Amygdala (tissue), 56 donors: ENCODE measurements at places on chromosomes 13 and 19.
A peak's percentile ranks its signal among the peaks of the same experiment; 100 is the strongest.

DNA sequence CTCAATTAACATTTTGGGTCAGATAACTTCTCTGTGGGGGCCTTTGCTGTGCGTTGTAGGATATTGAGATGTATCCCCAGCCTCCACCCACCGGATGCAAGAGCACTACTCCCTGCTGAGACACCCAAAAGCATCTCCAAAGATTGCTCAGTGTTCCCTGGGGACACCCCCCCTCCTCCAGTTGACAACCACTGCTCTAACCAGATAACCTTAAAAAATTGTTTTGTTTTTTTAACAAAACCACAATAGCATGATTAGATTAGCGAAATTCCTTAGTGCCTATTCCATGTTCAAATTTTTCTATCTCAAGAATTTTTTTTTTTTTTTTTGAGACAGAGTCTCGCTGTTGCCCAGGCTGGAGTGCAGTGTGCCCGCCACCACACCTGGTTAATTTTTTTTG lies 2.6 kb upstream of the EPN1 start:
- DNase-seq = no peak

GRCh38 chr19:43605875-43606568 lies 5.9 kb upstream of the SRRM5 start:
- peak; percentile 51 for DNase-seq

DNA sequence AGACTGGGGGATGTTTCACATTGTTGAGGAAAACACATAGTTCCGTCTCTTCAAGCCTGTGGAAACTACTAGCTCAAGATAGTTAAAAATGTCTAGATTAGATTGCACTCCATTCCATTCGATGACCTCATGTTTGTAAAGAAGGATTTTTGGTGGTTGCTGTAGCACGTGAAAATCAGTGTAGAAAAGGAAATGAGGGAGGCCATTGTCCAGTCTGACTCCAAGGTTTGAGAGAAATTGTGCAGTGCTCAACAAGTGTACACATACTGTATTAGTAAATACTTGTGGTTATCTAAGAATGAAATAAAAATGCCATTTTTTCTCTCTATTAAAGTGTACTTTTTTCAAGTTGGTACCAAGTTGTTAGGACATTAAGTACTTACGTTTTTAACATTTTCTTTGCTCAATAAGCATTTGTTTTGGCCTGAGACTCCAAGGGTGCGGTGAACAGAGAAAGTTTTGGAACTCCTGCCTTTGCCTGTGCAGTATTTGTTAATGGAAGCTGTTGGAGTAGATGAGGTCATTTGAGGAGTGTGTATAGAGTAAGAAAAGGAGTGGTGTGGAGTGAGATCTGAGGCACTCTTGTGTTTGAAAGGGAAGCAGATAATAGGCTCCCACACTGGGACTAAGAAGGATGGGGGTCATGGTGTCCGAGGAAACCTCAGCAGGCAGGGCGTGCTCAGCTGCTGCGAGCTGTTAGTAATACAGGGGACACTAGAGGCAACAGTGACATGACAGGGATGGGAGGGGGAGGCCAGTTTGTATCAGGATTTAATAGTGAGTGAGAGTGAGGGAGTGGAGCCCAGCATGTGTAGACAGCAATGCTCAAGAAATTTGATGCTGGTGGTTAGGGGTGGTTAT lies 4.4 kb downstream of the WASF3 start:
- DNase-seq = no peak

DNA sequence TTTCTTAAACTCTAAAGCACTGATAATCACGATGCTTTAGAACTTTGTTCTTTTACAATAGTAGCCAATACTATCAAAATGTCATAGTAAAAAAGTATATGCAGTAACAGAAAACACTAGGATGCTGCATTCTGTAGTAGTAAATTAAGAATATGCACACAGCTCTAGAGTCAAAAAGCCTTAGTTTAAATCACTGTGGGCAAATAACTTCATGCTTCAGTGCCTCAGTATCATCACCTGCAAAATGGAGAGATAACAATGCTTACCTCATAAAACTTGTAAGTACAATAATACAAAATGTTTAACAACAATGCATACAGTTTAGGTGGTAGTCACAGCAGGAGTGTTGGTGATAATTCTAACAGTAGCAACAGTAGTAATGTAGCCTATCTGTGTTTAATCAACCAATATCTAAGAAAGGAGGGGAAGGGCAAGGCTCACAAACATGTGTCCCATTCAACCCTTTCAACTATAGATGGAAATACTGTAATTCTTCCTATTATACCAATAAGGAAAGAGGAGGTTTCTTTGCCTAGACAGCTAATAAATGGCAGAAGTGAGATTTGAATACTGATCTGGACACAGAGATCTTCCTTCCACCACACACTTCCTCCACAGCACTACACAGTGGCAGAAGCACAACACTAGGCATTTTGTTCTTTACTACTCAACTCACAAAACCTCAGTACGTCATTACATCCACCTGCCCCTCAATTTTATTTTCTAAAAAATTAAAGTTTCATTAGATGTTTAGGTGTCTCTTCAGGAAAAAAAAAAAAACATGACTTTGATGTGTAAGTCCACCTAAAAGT lies 4.6 kb downstream of the RBM26 start:
- DNase-seq = no peak

GRCh38 chr19:20472854-20473253 lies 92.7 kb downstream of the ZNF737 start:
- no peak for DNase-seq
